ENCODE measurements at places on chromosomes 3 and 15.

- DNase-seq: no peak
These were observed 844.3 kb upstream of the SEMA6D start for GRCh38 chr15:46872981-46873330.

- no peak for DNase-seq
These were observed 21.1 kb downstream of the PLA2G4F start for GRCh38 chr15:42135351-42135750.

DNA sequence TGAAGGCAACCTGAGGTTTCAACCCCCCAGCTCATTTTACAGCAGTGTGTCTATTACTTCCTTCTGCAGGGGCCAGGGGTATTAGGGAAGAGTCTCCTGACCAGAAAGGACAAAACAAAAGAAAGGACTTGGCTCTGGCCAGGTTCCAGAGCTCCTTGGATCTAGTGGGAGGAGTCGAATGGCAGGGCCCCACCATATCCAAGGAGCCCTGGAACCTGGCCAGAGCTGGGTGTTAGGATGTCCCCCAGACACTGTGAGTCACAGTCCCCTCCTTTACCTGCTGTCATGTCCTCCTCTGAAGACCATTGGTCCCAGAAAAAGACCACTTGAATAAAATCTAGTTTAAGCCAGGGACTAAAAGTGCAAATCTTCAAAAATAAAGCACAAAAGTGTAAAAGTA is 113.2 kb downstream of the EEFSEC start:
- DNase-seq: no peak

GRCh38 chr3:156303001-156303707 is 182.8 kb downstream of the KCNAB1 start:
- no peak for DNase-seq

DNA sequence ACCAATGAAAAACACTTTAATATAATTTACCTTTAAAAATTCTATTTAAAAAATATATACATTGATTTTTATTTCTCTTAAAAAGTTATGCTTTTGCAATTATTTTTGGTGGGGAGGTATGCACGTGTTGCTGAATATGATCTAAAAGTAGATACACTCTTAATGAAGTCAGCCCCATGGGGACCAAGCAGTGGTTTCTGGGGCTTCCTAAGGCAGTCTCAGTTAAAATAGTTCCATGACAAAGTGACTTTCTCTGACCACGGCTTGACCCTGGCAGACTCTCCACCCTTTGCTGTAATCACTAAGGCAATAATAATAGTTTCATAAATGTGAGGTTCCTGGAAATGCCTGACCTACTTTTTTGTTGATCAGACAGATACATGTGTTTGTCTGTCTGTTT is 50.4 kb downstream of the CCR4 start:
- DNase-seq: no peak

DNA sequence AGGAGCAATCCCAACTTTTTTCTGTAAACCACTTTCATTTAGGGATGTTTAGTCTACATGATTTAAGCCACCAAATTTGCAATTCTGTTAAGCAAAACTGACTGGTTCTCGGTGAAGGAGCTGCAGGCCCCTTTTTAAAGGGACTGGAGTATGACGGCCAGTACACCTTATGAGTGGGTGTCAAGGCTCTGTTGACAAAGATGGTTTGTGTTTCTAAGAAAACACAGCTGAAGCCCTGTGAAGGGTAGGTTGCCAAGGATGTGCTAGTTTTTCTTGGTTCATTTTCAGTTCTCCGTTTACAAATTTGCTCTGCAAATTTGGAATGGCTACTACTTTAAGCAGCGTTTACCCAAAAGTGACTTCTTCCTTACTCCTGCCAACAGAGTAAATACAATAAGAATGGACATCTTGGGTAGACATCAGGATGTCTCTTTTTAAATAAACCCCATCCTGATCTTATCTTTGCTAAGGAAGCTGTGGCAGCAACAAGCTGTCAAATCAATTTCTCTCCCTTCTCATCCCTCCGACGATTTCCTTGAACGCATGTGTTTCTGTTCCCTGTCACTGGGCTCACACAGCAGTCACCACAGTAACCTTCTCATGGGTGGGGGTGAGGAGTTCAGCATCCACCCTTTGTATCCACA is 58.2 kb upstream of the CMTM8 start:
- DNase-seq: no peak

- no peak for DNase-seq
These were observed 612.2 kb downstream of the RBMS3 start for GRCh38 chr3:29892976-29893554.

DNA sequence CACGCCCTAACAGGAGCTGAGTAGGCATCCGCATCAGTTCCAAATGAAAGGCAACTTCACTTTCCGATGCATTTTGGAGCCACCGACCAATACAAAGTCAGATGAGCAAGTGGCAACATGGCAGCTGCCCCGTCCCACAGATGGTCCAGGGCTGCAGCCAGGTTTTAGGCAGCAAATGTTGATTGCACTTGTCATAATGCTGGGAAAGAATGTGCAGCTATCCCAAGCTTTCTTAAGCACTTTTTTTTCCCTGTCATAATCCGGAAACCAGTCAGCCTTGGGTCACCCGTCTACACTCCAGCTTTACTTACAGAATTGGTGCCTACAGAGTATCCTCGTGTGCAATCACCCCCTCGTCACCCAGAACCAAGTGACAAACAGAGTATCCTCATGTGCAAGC is 147.7 kb downstream of the CHSY1 start:
- DNase-seq: no peak

- no peak for DNase-seq
These were observed 32.7 kb downstream of the FHIT start for GRCh38 chr3:61218504-61218903.

- DNase-seq: no peak
These were observed 980 bp downstream of the DALRD3 start for GRCh38 chr3:49017229-49017970.

DNA sequence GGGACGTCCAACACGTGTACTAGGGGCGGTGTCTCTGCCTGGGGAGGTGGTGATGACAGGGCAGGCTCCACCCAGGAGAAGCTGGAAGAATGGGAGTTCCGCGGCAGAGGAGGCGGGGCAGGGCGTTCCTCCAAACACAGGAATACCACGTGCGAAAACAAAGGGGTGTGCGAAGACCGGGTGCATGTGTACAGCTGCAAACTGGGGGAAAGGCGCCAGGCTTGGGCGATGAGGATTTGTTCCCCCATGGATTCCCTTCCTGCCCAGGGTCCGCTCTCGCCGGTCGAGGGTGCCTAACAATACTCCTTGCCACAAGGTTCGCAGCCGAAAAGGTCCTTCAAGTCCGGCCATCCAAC is 500 bp upstream of the ZSCAN2 start:
- peak; percentile 61 for DNase-seq

DNA sequence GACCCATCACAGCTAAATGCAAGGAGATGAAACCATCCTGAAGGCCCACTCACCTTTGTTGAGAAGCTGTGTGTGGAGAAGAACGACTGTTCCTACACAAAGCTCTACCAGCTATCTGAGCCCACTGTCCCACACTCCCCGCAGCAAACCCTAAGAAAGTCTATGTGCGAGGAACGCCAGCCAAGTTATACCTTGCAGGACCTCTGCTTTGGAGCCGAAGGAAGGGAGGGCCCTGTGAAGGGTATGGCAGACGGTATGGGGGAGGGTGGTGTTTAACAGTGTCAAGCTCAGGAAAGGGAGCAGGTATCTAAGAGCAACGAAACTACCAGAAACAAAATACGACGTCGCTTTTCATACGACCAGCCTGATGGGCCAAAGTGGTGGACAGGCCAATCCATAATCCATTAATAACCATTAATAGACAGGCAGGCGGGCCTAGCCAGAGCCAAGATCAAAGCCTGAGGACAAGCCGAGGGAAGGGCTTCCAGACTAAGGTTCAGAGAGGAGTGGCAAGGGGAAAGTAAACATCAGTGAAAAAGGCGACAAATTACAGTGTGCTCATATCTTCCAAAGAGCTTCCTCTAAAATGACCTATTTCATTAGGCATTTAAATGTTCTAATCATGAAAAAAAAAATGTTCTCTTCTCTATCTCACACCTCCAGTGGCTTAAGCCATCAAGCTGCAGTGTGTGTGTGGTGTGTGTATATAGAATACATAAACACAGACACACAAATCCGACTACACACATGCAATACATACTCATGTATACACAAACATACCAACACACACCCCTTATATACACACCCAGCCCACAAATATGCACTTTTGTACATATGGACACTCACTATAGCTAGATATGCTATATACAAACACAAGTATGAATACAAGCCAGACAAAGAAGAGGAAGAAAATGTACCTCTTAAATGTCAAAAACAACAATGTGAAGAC is 43.9 kb downstream of the PTPN23 start:
- DNase-seq: no peak

DNA sequence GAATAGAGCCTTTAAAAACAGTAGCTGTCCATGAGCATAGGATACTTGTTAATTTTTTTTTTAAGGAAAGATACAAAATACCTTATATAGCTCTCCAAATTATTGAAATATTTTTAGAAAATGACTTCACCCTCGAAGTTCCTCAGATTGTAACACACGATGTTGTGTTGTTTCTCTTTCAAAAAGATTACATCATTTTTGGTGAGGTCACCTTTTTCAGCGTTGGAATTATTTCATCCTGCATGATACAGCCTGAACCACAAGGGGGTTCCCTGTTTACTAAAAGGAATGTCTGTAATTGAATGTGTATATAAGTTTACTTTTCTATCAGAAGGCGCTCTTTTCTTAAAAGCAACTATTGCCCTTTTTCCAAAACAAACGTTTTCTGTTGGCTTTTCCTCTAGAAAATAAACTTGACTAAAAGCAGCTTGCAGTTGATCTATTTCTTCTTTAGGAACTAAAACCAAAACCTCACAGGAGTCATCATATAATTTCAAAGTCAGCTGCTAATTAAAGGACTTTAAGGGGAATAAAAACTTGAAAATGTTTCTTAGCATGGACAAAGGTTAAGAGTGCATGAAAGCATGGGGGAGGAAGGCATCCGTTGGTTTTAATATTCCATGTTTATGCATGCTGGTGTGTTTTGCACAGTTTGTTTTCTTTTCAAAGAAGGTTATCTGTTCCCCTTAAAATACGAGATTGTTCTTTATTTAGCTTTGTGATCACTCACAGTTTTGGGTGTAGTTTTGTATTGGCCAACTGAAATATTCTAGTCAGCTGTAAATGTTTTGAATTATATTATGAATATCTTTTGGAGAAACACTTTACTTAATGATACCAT is 29.4 kb downstream of the LYSMD4 start:
- DNase-seq: no peak

GRCh38 chr3:50189274-50189673 is 2.1 kb upstream of the GNAT1 start:
- peak; percentile 79 for DNase-seq

DNA sequence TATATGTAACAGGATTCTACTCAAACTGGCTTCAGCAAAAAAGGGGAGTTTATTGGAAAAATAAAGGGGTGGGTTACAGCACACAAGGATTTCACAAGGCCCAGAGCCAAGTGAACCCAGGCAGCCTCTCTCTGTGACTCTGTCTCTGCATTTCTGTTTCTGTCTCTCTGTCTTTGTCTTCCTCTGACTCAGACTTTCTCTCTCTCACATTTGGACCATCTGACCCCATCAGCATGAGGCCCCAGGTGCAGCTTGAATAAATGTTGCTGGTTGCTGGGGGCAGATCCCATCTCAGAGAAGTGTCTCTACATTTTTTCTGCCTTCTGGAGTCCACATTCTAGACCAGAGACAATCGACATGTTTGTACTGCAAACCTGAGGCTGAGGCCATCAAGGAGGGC is 45.0 kb downstream of the RPLP1 start:
- DNase-seq: no peak

GRCh38 chr3:81684751-81685395 is 76.6 kb downstream of the GBE1 start:
- DNase-seq: peak; percentile 3

DNA sequence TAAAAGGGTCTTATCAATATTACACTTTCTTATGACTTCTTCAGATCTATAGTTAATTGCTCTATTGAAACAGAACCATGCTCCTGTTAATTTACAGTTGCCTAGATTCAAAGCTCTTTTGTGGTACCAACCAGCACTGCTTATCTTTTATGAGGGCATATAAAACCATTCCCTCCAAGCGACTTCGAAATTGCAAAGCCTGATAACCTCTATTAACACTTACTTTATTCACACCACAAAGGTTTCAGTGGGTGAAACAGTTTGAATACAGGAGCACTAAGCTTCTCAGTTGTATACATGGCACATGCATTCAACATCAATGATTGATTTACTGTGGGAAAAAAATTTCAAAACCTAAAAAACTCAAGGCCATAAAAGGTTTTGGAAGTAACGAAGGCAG is 74.9 kb upstream of the PPIB start:
- DNase-seq: no peak

GRCh38 chr3:16028604-16029003 is 145.9 kb upstream of the GALNT15 start:
- no peak for DNase-seq

DNA sequence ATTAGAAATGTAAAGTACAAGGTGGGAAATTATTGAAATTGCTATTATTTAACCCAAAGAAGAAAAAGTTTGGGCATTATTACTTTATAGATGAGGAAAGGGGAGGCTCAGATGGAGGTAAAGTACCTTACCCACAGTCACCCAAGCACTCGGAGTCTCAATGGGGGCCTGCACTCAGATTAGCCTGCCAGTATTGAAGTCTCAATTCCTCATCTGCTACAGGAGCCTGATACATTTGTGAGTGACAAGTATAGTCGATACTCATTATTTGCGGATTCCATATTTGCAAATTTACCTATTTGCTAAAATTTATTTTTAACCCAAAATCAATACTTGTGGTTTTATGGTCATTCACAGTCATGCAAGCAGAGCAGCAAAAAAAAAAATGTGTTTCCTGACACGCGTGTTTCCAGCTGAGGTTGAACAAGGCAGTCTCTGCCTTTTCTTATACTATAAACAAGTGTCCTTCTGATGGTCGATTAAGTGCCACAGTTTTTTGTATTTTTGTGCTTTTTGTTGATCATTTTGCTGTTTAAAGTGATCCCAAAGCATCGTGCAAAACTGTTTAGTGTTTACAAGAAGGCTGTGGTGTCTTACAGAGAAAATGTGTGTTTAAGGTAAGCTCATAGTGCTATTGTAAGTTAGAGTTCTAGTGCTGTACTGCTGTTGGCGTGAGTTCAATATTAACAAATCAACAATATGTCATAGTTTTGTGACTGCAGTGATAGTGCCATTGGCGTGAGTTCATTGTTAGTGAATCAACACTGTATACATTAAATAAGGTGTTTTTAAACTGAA is 48.0 kb downstream of the ARHGEF26 start:
- no peak for DNase-seq

GRCh38 chr15:58064980-58065444 is 499 bp downstream of the ALDH1A2 start:
- DNase-seq: no peak

- DNase-seq: no peak
These were observed 206.8 kb upstream of the TPRG1 start for GRCh38 chr3:188964957-188965356.

DNA sequence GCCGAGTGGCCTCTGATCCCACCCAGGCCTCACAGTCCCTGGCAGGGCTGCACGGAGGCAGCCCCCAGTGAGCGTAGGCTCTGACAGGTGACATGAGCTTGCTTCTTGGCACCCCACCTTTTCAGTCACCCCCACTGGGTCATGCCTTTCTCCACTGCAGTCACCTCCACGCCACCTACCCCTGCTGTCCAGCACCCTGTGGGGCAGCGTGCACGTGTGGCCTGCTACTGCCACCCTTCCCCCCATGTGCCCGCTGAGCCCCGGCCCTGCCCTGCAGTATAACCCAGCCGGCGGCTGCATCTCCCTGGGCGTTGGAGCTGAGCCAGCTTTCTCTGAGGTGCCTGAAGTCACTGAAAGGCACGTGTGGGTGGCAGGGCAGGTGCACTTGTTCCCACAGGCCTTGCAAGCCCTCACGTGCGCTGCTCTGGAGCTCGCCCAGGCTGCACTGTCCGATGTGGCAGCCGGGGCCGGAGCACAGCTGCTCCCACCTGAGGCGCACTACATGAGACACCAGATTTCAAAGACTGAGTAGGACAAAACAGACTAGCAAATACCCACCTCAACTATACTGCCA is 65.6 kb downstream of the NIPA2 start:
- DNase-seq: no peak

All from H54 (cell line).